ENCODE measurements at places on chromosomes 7 and 10.

DNA sequence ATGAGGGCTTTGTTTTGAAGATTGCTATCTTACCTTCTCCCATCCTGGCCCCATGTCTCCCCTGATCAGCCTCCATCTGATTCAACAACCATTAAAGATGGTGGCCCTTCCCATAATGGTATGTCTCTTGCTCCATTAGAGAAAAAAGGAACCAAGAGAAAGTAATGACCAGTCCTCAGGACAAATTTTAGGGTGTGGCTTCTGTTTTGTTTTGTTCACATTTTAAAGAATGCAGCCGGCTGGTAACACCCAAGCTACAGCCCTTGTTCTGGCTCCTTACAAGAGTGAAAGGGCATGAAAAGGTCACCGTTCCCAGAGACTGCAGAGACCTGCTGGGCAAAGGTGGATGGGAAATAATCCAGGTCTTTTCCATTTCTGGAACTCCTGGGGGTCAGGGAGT is 287.9 kb upstream of the NEBL start:
- DNase-seq = no peak

- no peak for DNase-seq
Measured at GRCh38 chr10:121624836-121625486, 26.7 kb upstream of the FGFR2 start.

DNA sequence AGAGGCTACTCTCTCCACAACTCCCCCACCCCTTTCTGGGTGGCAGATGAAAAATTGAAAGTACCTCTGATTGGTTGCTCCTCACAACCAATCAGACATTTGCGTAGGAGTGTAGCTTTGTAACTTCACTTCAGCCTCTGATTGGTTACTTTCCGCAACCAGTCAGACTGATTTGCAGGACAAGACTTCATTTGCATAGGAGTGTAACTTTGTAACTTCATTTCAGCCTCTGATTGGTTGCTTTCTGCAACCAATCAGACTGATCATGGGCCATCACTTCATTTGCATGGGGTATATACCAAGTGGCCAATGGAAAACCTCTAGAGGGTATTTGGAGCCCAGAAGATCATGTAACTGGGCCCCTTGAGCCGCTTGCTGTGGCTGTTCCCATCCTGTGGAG is 25.6 kb downstream of the CDNF start:
- DNase-seq = no peak

DNA sequence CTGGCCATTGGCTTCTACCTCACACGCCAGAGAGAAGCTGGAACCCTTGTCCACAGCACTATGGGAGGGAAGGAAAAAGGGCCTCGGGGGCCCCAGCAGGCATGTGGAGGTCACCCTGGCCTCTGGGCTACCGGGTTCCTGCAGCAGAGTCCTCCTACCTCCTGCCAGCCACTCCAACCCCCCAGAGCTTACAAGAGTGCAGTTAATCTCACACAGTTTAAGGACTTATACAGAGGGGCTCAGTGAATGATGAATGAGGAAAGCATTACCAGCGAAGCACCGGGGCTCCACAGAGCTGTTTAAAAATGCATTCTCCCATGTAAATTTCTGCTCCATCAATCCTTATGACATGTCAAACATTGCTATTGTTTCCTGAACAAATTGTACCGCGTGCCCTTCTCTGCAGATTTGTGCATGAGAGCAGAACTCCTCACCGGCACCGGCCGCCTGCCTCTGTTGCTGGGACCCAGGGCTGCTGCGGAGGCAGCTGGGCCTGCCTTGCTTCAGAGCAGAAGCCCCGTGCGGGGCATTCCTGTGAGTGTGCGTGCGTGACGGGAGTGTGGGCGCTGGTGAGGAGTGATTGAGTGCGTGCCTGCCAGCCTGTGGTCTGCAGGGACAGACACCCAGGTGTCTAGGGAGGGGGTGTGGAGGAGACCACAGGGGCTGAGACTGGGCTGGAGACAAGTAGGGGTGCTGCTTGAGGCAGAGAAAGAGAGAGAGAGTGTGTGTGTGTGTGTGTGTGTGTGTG is 52.8 kb downstream of the C10orf105 start:
- peak; percentile 26 for DNase-seq

- DNase-seq = no peak
Measured at GRCh38 chr7:69710768-69711438, 112.6 kb downstream of the AUTS2 start.

- DNase-seq = no peak
Measured at GRCh38 chr7:29888006-29888405, 81.7 kb downstream of the WIPF3 start.

DNA sequence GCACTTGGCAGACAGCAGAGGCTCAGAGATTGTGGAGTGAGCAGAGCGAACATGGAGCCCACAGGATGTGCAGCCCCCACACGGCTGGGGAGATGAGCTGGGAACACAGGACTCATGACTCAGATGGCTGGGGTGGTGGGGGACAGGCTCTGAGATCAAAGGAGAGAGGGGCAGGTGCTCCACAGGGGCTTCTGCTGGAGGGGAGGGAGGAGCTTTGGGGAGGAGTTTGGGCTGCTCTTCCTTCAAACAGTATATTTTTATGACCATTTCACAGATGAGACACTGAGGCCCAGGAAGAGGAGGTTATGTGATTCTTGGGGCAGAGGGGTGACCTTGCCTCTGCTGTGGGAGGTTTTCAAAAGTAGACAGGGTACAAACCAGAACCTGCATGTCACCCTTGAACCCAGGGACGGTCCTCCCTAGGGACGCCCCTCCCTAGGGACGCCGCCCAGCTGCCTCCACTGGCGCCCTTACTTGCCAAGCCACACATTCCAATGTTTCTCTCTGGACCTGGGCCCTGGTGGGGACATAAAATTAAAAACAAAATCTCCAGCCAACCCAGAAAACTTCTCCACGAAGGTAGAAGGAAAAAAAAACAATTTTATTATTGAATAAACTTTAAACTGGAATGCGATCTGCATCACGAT is 981 bp upstream of the CRYGN start:
- DNase-seq = no peak

- DNase-seq = no peak
Measured at GRCh38 chr10:59674215-59674836, 35.3 kb downstream of the SLC16A9 start.

DNA sequence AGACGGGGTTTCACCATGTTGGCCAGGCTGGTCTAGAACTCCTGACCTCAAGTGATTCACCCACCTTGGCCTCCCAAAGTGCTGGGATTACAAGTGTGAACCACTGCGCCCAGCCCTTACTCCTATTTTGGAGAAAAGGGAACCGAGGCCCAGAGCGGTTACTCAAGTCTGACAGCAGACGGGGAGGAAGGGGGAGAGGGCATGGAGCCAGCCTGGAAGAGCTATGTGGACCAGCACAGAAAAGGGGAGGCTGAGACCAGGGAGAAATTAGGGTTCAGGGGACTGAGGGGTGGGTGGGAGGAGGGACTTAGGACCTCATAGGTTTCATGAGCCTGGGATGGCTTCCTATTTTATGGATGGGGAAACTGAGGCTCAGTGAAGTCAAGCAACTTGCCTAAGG is 1.5 kb downstream of the SFRP5 start:
- DNase-seq = no peak

DNA sequence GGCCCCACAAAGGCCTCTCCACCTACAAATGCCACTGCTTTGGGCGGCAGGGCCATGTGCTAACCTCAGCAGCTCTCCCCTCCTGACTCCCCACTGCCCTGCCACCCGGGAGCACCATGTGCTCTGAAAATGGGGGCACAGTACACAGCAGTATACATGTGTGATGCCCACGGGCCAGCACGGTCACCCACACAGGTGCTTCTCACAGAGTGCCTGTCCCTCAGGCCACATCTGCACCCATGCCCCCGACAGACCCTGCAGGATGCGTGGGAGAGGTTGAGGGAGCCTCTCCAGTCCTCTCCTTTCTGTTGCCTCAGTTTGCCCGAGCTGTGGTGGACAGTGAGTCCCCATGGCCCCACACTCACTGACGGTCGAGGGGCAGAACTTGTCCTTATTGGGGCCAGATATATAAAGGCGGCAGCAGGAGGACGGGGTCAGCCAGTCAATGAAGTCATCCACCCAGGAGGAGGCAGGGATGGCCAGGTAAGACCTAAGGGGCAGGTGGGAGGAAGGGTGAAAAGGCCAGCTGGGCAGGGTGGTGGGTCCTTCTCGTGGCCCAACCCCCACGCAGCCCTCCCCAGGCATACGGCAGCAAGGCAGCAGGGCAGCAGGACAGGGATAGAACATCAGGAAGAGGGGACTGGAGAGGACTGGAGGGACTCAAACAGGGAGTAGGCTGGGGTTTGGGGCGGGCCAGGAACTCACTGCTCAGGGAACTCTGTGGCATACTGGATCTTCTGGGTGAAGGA is 19.6 kb downstream of the NPC1L1 start:
- no peak for DNase-seq

DNA sequence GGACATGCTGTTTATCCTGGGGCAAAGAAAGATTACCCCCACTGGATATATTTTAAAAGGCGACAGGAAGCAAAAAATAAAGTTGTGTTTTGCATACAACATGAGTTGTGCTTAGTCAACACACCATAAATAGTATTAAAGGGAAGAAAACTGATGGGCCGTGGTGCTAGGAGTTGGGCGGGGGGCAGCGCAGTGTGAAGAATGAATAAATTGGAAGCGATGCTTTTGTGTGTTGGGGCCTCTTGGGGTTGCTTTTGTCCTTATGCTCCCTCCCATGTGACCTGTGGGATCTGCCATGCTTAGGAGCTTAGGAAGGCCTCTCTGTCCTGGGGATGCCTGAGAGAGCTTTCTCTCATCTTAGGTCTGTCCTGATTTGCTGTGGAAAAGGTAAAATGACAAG is 35.0 kb upstream of the AGR3 start:
- no peak for DNase-seq

- DNase-seq = no peak
Measured at GRCh38 chr7:119783799-119784198, 489.2 kb upstream of the KCND2 start.

GRCh38 chr10:1034758-1035157 is 9.1 kb upstream of the IDI2 start:
- DNase-seq = no peak

DNA sequence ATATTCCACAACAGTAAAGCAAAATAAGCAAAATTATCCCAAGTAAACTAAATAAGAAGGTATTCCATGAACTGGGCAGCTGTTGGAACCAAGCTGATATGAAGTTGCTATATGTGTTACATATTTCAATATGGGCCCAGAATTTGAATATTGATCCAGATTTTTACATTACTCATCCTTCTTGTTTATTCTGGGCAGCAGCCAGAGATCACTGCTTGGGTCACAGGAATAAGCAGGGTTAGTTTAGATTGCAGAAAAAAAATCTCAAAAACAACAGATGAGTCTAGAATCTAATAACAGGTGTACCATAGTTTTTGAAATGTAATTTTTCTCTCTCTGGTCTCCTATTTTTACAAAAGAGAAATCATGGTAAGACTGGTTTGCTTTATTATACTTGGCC is 171.5 kb upstream of the NAMPT start:
- no peak for DNase-seq

GRCh38 chr10:132546567-132547420 is 9.2 kb downstream of the INPP5A start:
- DNase-seq = no peak

GRCh38 chr10:68516766-68517165 is 10.6 kb downstream of the SLC25A16 start:
- DNase-seq = no peak

DNA sequence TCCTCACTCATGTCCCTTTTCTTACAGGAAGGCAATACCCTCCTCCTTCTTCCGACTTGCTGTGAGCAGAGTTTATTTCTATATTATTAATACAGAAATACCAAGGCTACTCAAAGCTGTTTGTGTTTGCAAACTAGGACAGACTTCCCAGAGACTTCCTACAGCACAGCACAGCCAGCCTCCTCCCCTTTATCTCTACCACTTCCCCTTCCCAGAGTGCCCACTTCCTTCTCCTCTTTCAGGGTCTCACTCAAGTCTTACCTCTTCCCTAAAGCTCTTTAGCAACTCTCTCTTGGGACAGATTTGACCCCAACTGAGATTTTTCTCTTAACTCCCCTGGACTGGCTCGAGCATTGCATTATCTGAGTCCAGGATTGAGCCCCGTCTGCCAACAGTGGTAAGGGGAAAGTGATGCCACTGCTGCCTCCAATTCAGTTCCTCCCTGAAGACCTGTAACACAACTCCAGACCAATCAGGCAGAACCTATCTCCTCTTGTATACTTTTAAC is 5.5 kb upstream of the LRGUK start:
- no peak for DNase-seq

DNA sequence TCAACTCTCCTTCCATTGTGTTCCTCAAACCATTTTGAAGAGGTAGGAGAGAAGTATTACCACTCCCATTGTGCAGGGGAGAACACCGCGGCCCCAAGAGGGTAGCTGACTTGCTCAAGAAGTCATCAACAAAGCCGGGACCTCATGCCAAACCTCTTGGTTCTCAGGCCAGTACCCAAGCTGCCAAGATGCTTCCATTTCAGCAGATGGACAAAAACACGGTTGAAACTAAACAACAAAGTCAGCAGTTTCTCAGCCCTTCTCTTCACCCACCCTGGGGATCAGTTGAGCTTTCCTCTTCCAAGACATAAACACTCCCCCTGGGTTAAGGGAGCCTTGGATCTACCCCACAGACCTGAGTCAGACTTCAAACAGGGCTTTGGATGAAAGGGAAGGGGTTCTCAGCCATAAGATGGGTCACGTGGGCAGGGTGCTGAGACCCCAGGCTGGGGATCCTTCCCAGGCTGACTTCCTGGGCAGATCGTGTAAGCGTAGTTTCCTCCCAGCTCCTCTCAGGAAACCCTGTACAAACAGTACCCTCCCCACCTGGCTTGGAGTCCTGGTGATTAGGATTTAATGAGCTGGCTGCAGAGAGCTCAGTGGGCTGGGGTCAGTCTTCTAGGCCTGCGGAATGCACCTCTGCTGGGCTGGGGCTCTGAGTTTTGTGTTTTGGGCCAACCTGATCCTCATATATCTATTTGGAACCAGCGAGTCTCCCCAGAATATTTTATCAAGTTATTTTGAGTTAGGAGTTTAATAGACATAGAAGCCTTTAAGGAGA is 27.3 kb downstream of the EMX2 start:
- DNase-seq = no peak

DNA sequence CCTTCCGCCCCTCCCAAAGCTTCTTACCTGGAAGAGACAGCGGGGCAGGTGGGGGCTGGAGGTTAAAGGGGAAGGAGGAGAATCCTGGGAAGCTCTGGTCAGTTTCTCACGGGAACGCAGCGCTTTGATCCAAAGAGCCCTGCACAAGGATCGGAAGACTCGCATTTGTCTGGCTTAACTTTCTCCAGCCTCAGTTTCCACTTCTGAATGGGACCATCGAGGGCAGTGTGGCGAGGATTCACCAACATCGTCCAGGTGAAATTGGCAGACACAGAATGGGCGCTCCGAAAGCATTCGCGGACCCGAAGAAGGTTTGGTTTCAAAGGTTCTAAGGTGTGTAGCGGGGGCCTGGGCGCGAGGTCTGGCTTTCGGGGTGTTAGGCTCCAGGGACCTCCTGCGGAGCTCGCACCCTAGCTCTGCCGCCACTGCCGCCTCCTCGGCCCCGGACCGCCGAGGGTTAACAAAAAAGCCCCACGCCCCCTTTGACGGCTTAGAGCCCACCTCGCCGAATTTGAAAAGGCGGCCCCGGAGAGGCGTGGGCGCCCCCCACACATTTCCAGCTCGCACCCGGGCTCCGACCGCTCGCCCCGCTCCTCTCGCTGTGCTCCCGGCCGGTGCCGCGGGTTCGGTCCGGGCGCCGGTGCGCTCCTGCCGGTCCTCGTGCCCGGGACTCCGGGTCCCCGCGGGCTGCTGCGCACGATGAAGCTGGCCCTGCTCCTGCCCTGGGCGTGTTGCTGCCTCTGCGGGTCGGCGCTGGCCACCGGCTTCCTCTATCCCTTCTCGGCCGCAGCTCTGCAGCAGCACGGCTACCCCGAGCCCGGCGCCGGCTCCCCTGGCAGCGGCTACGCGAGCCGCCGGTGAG is at the start of gene COL26A1:
Gene COL26A1, plus strand, starts transcription at position 542 of the 862 bp plus-strand sequence. Its CDS starts 158 bp downstream, at position 700.
- DNase-seq = no peak
